Lung (tissue), 17 donors: ENCODE measurements at places on chromosomes 2 and 18. TPM values are rescaled to one million over a fixed set of nuclear protein-coding genes. Genes with fewer than 3 reads are reported as not detected.

CARF gene
- polyA plus RNA-seq, result 2.8 TPM

HOXD1 gene
- polyA plus RNA-seq, result 0.90 TPM

RAD51AP2 gene
- not detected for polyA plus RNA-seq

RBMS1 gene
- 49.5 TPM for polyA plus RNA-seq

TMEM178A gene
- polyA plus RNA-seq, result 4.8 TPM

DHRS9 gene
- polyA plus RNA-seq, result 1.5 TPM

ANKRD30BL gene
- not detected for polyA plus RNA-seq

SERPINB12 gene
- not detected for polyA plus RNA-seq

RETSAT gene
- 25.1 TPM for polyA plus RNA-seq

SERPINB11 gene
- polyA plus RNA-seq, result 0.52 TPM
